ENCODE measurements at places on chromosomes 16 and 17. TPM values are rescaled to one million over a fixed set of nuclear protein-coding genes. Genes with fewer than 3 reads are reported as not detected.

The SECTM1 gene
- total RNA-seq: 20.3 TPM

The STX1B gene
- total RNA-seq: 3.5 TPM

DNA sequence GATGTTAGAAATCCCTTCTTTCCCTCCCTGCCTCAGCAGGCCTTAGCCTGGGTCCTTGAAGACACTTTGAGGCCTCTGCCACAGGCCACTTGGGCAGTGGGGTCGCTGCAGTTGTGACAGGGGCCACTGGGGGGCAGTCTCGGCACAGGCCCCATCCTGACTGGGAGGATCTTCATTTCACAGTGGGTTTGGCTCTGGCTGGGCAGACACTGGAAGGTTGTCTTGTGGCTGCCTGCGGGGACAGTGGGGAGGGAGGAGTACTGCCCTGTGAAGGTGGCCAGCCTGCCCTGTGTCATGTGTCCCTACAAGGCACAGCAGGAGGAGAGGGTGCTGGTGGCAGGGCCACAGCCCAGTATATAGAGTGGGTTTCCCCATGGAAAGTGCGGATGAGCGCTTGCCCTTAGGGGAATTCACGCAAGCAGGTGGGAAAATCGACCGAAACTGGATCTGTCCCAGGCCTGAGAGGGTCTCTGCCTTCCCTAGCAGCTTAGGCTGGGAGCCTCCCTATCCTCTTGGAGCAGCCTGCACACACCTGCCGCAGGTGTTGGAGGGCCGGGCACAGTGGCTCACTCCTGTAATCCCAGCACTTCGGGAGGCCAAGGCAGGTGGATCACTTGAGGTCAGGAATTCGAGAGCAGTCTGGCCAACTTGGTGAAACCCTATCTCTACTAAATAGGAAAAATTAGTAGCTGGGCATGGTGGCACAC, 28.8 kb downstream of the GINS2 start:
- DNase-seq: peak; percentile 86

DNA sequence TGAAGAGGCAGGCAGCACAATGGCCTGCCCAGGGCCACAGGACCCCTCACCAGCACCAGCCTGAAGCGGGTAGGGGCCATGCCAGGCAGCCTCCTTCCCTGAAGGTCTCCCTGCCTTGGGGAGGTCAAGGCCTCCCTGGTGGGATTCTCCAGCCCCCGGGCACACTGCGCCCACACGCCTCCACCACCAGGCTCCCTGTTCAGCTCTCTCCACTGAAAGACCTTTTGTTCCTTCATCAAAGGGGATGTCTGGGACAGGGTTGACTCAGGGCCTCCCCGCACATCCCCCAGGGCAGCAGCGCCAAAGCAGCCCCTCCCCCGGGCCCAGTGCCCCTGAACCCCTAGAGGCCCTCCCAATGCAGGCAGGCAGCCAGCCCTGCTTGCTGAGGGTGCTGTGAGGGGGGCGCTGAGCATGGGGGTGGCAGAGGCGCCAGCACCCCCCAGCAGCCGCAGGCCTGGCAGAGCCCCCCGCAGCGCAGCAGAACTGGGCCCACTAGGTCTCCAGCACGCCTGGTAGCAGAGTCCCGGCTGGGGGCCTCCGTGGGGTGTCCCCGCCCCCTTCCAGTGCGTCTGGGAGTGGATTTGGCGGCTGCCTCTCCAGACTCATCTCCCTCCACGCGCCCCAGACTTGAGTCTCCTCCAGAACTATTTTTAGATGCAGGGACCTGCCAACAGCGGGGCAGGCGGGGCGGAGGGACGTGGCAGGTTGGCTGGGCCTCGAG, 13.1 kb downstream of the BCAR1 start:
- peak; percentile 81 for DNase-seq

- DNase-seq: no peak
Measured at GRCh38 chr17:79786930-79787643, 9.1 kb downstream of the CBX2 start.

Measured in suprapubic skin (tissue), 4 donors.